ENCODE measurements at places on chromosomes 6 and 20.

DNA sequence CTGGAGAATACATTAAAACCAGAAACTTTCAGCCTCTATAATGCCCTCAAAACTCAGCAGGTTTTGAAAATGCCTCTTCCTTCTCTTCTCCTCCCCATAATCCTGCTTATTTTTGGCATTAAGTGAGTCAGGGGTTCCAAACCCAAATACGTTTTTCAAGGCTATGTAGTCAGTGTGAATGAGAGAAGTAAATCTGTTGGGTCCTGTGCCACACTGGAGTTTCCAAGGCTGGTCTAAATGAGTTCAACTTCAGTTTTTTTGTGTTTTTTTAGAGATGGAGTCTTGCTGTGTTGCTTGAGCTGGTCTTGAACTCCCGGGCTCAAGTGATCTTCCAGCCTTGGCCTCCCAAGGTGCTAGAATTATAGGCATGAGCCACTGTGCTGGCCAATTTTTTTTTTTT, 20.9 kb downstream of the PTPRA start:
- H3K36me3 ChIP-seq = no peaks in the 10 kb centered on the region
- DNase-seq = no peak
- H3K4me3 ChIP-seq = no peak overlapping the region
- H3K27me3 ChIP-seq = no peaks in the 10 kb centered on the region
- peaks cover 9% of the 10 kb centered on the region for H3K4me1 ChIP-seq
- H3K27ac ChIP-seq = no peak overlapping the region

DNA sequence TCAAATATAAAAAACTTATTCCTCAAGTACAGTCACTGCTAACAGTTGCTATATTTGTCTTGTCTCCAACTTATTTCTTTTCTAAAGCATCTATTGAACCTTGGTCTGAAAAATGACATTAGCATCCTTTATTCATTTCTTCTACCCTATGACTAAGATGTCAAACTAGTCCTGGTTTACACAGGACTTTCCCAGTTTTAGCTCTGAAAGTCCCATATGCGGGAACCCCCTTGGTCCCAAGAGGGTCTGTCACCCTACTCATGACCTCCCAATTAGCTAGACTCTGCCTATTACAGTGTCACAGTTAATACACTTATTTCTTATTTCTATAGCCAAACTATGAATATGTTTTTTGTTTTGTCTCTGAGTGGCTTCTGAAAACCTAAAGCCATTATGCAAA, 37.1 kb downstream of the PLEKHG1 start:
- H3K27me3 ChIP-seq = peaks cover 3% of the 10 kb centered on the region
- no peak for DNase-seq
- H3K4me1 ChIP-seq = peaks cover 76% of the 10 kb centered on the region
- H3K27ac ChIP-seq = no peak overlapping the region

DNA sequence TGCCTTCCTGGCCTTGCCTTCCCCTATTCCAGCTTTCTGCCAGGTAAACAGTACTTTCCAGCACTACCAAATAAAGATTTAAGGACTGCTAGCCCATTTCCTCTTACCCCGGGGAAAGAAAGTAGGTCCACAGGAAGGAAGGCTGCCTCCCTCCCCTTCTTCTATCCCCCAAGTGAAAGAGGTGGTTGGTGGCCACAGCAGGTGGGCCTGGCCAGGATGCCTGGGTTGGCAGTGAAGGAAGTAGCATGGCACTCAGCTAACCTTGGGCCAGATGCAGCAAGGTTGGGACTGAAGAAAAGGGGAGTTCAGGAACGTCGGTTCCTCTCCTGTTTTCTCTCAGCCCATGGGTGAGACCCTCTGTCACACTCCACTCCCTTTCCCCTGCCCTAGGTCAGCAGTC, 8.9 kb downstream of the NFKBIL1 start:
- peaks cover 2% of the 10 kb centered on the region for H3K27me3 ChIP-seq
- peaks cover 24% of the 10 kb centered on the region for H3K4me1 ChIP-seq
- no peak overlapping the region for H3K4me3 ChIP-seq
- peaks cover 17% of the 10 kb centered on the region for H3K36me3 ChIP-seq
- no peak for DNase-seq

DNA sequence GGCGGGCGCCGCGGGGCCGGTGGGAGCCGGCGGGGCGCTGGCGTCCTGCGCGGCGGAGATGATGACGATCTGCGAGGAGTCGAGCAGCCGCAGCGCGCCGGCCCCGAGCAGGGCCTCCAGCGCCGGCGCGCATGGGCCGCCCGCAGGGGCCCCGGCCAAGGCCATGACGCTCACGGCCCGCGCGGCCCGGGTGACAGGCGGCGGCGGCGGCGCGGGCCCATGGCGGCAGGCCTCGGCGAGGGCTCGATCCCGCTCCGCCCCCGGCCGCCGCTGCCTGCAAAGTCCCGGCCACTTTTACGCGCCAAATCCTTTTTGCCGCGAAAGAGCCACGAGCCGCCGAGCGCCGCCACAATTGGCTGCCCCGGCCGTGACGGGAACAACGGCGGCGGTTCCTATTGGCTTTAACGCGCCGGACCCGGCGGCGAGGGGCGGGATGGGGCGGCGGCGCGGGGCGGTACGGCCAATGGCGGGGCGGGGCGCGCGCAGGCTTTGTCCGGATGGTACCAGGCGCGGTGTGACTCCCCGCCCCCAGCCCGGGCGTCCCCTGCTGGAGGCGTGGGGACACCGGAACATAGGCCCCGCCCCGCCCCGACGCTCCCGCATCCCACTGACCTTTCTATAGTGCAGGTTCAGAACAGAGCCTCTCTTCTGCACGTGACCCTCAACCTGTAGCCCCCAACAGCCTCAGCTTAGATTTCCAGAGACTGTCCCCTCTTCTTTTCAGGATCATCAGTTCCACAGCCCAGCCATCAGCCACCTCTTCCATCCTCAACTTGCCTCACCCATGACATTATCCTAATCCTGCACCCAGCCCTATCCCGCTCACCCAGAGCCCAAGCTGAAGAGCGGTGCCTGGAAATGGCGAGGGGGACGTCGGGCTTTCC, at the start of gene E2F1:
Gene E2F1 (minus strand): TSS at position 286 of the 884 bp plus-strand sequence. CDS start 121 bp downstream, at position 165.
- peak within 1 kb of the TSS; percentile 40 for H3K27ac ChIP-seq
- DNase-seq = peak; percentile 98
- H3K27me3 ChIP-seq = peaks cover 1% of the 10 kb centered on the region
- no peaks in the 10 kb centered on the region for H3K36me3 ChIP-seq

DNA sequence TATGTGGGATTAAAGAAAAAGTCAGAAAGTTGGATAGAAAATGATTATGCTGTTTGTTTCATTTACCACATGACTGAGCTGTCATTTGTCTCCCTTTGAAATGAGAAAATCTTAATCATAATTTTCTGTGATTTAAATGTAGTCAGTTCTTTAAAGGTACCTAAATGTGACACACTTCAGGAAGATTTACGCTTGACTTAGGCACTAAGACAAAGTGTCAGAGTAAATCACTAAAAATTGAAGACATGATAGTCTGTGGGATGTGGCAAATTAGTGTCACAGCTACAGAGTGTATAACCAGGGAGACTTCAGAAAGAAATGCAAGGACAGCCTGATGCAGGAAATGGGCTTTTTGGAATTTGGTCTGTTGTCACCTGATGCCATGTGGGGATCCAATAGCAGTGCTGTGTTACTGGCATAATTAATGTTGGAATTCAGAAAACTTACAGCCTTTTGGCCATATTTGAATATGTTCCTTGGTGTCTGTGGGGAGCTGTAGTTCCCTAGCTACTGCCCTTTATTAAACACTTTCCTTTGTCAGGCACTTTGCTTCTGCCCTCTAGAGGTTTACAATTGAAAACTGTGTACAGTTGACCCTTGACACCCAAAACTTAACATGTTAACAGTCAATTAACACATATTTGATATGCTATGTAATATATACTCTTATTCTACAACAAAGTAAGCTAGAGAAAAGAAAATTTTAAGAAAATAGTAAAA, 493.8 kb downstream of the UTRN start:
- no peaks in the 10 kb centered on the region for H3K27me3 ChIP-seq
- DNase-seq = no peak
- no peaks in the 10 kb centered on the region for H3K4me1 ChIP-seq
- H3K4me3 ChIP-seq = no peak overlapping the region
- no peak overlapping the region for H3K27ac ChIP-seq

DNA sequence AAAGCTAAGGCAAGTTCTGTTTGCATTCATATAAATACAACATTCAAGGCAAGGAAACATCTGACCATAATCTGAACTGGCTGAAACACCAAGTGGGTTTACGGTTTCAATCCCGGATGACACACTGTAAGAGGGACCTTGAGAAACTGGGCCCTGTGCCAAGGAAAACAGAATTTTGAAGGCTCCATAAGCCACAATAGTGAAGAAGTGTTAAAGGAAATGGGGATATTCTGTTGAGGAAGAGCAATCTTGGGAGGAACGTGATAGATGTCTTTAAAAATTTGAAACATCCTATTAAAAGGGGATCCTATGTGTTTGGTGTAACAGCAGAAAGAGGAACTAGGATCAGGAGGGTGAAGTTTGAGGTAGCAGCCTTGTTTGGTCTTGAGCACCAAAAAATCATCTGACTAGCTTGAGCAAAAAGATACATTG, 82.4 kb upstream of the TAB2 start:
- DNase-seq = no peak
- H3K27ac ChIP-seq = no peak overlapping the region
- peaks cover 28% of the 10 kb centered on the region for H3K4me1 ChIP-seq
- H3K27me3 ChIP-seq = peaks cover 12% of the 10 kb centered on the region

DNA sequence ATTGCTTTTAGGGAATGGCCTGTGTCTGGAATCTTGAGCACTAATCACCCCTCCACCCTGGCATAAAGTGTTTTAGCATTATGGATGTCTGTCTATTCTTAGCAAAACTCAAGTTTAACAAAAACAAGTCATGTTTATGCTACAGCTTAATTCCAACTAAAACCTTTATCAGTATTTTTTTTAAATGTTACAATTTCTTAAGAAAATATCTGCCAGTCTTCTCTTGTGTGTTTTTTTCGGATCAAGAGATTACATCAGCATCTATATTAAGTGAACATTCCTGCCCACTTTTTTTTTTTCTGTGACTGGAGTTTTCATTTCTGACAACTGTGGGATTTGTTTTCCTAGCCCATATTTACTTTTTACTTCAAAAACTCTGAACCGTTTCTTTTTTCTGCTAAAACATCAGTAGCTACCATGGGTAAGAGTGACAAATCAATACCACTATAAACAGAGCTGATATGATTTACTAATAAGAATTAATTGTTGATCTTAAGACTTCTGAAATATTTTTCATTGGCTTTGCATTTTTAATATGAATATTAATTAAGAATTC, 94.3 kb downstream of the EDN1 start:
- no peak overlapping the region for H3K4me3 ChIP-seq
- no peak overlapping the region for H3K27ac ChIP-seq
- no peak for DNase-seq
- no peaks in the 10 kb centered on the region for H3K4me1 ChIP-seq
- H3K36me3 ChIP-seq = no peaks in the 10 kb centered on the region

DNA sequence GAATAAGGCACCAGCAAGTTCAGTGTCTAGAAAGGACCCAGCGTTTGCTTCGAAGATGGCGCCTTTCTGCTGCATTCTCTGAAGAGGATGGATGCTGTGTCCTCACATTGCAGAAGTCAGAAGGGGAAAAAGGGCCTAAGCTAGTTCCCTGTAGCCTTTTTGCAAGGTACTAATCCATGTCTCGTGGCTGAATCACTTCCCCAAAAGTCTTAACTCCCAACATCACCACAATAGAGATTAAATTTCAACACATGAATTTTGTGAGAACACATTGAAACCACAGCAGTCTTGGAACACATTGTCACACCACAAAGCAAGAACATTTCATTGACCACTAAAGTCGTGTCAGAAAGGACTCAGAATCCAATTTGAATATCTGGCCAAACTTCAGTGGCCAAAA, 42.1 kb downstream of the KLHL31 start:
- H3K27ac ChIP-seq = no peak overlapping the region
- no peaks in the 10 kb centered on the region for H3K27me3 ChIP-seq
- H3K4me1 ChIP-seq = no peaks in the 10 kb centered on the region
- no peaks in the 10 kb centered on the region for H3K36me3 ChIP-seq
- DNase-seq = no peak

DNA sequence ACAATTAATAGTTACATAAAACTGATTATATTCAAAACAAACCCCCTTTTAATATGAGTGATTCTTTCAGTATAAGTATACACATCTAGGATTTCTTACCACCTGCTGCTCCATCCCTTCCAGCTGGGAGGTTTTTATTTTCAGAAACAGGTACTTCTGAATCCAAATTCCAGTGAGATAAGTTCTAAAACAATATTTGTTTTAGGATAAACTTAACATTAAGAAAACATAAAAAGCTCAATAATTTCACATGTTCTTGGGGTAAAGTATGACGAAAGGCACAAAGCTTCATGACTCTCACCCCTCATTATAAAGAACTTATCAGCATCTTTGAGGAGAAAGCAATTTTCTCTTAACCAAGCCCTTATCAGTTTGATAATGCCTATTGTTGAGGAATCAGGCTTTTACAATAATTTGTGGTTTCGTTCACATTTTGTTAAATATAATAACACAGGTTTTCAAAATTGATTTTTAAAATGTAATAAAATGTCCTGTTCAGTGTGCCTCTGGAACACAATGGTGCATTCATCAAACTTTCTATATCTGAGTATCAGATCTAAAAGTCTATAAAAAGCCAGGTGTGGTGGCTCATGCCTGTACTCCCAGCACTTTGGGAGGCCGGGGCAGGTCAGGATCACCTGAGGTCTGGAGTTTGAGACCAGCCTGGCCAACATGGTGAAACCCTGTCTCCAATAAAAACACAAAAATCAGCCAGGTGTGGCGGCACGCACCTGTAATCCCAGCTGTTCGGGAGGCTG, 4.3 kb downstream of the FAM217A start:
- no peak overlapping the region for H3K27ac ChIP-seq
- H3K36me3 ChIP-seq = no peaks in the 10 kb centered on the region
- no peaks in the 10 kb centered on the region for H3K27me3 ChIP-seq
- H3K4me1 ChIP-seq = peaks cover 5% of the 10 kb centered on the region
- H3K4me3 ChIP-seq = no peak overlapping the region
- no peak for DNase-seq

GRCh38 chr20:1225783-1226654, at the start of gene RAD21L1:
Gene RAD21L1 (plus strand): TSS chr20:1226044. CDS start chr20:1228454, 2,410 bp downstream.
- H3K4me3 ChIP-seq = peak within 1 kb of the TSS; percentile 90
- no peaks in the 10 kb centered on the region for H3K36me3 ChIP-seq
- H3K4me1 ChIP-seq = peaks cover 5% of the 10 kb centered on the region
- H3K27ac ChIP-seq = peak within 1 kb of the TSS; percentile 48

DNA sequence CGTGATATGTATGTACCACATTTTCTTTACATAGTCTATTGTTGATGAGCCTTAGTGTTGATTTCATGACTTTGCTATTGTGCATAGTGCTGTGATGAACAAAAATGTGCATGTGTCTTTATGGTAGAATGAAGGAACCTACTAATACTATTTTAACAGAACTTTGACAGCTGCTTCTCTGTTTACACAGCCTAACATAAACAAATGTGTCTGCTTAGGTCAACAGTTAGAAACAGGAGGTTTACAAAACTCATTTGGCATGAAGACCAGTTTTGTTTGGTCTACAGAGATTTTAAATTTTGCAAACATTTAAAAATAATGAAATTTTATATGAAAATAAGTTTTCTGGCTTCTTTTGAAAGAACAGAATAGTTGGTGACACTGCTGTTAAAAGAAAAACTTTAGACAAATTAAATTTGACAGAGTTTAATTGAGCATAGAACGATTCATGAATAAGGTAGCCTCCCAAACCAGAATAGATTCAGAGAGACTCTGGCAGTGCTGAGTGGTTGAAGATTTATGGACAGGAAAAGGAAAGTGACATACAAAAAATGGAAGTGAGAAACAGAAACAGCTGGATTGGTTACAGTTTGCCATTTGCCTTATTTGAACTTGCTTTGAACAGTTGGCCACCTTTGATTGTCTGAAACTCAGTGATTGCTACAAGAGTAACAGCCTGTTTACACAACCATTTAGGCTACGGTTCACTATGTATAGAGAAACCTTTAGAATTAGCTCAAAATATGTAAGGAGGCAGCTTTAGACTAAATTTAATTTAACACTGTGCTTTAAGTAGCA, 715.8 kb upstream of the HS3ST5 start:
- DNase-seq = no peak
- H3K4me3 ChIP-seq = no peak overlapping the region
- H3K36me3 ChIP-seq = no peaks in the 10 kb centered on the region
- H3K27me3 ChIP-seq = no peaks in the 10 kb centered on the region
- no peak overlapping the region for H3K27ac ChIP-seq
